Lower leg skin (tissue), 4 donors: ENCODE measurements at places on chromosomes 6 and 20.
A peak's percentile ranks its signal among the peaks of the same experiment; 100 is the strongest.

GRCh38 chr20:17661121-17661744 lies 20.8 kb downstream of the RRBP1 start:
- no peak for DNase-seq

DNA sequence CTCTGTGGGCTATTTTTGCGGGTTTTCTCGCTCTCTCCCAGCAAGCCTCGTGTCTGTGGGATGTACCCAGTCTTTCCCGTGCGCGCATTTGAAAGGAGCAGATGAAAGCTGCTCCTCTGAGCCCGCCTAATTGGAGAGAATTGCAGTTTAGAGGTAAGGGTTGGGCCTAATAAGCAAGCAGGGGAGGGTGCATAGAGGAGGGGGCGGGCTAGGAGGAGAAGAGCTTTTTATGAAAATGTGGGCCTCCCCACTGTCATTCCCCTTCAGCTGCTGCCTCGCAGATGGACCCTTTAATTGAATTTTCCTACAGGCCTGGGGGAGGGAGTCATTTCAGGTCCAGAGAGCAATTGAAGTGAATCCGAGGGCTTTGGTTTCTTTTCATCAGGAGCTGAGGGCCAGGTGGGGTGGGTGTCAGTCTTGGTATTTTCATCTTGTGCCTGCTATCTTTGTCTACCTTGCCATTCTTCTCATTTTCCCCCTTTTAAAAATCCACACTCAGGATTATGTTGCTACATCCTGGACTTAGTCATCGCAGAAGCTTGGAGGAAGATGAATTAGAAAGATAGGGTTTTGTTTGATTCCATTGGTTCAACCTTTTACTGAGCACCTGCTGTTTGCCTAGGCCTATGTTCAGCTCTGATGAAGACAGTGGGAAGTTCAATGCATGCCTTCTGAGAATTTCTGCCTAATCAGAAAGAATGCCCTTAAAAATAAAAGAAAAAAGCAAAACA lies 423.4 kb downstream of the CD83 start:
- no peak for DNase-seq

- no peak for DNase-seq
These were observed 2.2 kb downstream of the DLGAP4 start for GRCh38 chr20:36308353-36308752.

GRCh38 chr20:4038047-4038459 lies 22.7 kb upstream of the RNF24 start:
- peak; percentile 94 for DNase-seq

DNA sequence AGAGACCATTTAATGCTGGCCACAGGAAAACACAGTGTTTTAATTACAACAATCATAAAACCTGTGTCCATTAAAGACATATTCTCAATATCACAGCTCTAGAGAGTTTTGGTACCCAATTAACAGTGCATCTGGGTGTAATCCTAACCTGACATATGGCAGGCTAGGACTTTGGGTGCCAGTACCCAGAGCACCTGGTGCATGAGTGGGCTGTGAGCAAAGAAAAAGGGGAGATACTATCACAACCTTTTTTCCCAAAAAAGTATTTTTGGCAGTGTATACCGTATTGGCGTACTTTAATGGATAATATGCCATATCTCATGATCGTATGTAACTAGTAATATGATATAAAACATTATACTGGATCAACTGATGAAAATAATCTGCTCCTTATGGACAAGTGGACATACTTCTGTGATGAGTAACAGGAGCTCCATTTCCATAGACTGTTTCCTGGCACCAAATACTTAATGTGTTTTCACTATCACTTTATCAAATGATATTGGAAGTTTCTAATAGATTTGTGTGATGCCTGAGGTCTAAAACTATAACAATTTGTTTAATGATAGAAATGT lies 91.7 kb downstream of the COL19A1 start:
- no peak for DNase-seq

- DNase-seq, result no peak
These were observed 527.7 kb downstream of the ADGRB3 start for GRCh38 chr6:69162811-69163210.

GRCh38 chr6:3456395-3456897 lies 404 bp downstream of the SLC22A23 start:
- no peak for DNase-seq

GRCh38 chr6:99933129-99933528 lies 60.9 kb downstream of the MCHR2 start:
- no peak for DNase-seq

DNA sequence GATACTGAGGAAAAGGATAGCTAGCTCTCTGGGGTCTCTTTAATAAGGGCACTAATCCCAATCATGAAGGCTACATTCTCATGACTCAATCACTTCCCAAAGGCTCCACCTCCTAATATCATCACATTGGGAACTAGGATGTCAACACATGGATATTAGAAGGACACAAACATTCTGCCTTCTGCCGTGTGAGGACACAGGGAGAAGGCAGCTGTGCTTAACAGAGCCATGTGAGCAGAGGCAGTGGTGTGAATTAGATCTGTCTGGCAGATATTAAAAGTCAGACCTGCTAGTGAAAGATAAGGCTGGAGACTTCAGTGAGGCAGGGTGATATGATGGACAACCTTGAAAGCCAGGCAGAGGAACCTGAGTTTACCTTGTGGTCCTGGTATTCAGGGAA lies 341.9 kb downstream of the ARHGAP18 start:
- DNase-seq, result no peak

- DNase-seq, result no peak
These were observed 205.3 kb downstream of the TENT5A start for GRCh38 chr6:81547149-81547548.

DNA sequence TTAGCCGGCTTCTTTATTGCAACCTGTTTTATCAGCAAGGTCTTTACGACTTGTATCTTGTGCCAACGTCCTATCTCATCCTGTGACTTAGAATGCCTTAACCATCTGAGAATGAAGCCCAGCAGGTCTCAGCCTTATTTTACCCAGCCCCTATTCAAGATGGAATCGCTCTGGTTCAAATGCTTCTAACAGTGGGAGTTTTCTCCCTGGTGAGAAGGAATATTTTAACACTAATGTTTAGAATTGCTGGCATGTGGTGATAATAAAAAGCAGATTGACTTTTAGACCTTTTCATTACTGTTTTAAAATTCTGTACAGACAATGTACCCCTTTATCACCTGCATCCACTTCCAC lies 9.9 kb upstream of the KCNK15 start:
- no peak for DNase-seq
